ENCODE measurements at places on chromosomes 6 and 20. TPM values are rescaled to one million over a fixed set of nuclear protein-coding genes. Genes with fewer than 3 reads are reported as not detected.

GRCh38 chr20:46708172-46708860 lies 1.1 kb upstream of the SLC2A10 start:
- H3K4me1 ChIP-seq = peaks cover 50% of the 10 kb centered on the region
- peak overlapping the region; percentile 92 for H3K27ac ChIP-seq
- H3K36me3 ChIP-seq = no peaks in the 10 kb centered on the region
- H3K4me3 ChIP-seq = no peak overlapping the region
- DNase-seq = peak; percentile 95

DNA sequence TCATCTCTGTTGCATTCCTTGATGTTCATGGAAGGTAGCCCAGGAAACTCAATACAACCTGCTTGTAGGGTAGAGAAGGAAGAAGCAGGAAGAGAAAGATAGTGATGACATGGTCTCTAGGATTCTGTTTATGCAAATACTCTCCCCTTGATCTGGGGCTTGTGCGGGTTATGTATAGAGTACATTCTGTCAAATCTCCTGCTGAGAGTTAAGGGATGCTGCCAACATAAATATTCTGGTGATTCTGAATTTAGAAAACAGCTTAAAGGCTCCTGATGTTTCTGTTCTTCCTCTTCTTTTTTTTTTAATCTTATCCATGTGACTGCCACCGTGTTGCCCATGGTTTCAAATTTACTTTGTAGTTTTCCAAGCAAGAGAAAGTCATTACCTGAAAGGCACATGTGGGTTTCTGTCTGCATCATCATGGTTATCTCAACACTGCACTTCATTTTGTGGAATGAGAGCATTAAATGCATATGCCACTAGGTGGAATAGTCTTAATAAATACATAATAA lies 150.6 kb downstream of the RPS12 start:
- no peaks in the 10 kb centered on the region for H3K27me3 ChIP-seq
- no peak overlapping the region for H3K4me3 ChIP-seq
- H3K27ac ChIP-seq = no peak overlapping the region
- no peaks in the 10 kb centered on the region for H3K36me3 ChIP-seq
- H3K4me1 ChIP-seq = peaks cover 9% of the 10 kb centered on the region
- no peak for DNase-seq

Gene TRIM15
- total RNA-seq = not detected

- no peak overlapping the region for H3K27ac ChIP-seq
- H3K27me3 ChIP-seq = no peaks in the 10 kb centered on the region
- H3K4me1 ChIP-seq = peaks cover 6% of the 10 kb centered on the region
- no peak for DNase-seq
- H3K36me3 ChIP-seq = no peaks in the 10 kb centered on the region
- H3K4me3 ChIP-seq = no peak overlapping the region
Observed at GRCh38 chr6:25326960-25327359, 47.8 kb downstream of the CARMIL1 start.

DNA sequence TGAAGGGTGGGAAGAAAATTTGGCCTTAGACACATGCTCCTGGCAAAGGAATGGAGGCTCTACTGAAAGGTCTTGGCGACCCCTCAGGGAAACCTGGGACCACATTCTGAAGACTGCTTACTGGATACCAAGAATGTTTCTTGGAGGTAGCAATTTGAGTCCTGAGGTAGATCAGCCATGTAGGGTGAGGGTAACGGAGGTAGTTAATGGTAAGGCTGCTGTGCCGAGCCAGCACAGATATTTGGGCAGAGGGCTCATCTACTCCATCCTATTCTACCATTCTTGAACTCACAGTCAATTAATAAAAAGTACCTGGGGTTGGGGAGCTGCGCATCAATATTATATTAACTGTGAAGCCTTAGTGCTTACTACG lies 401 bp upstream of the PHF3 start:
- peak overlapping the region; percentile 98 for H3K27ac ChIP-seq
- no peaks in the 10 kb centered on the region for H3K27me3 ChIP-seq
- peaks cover 35% of the 10 kb centered on the region for H3K4me1 ChIP-seq
- no peaks in the 10 kb centered on the region for H3K36me3 ChIP-seq
- DNase-seq = no peak
